Stimulated activated CD4-positive, alpha-beta T cell treated with anti-CD3 and anti-CD28 coated beads, Interleukin-15, amount 100 ng/mL, for 1 hour (primary cell): ENCODE measurements at places on chromosomes 11 and 22.

DNA sequence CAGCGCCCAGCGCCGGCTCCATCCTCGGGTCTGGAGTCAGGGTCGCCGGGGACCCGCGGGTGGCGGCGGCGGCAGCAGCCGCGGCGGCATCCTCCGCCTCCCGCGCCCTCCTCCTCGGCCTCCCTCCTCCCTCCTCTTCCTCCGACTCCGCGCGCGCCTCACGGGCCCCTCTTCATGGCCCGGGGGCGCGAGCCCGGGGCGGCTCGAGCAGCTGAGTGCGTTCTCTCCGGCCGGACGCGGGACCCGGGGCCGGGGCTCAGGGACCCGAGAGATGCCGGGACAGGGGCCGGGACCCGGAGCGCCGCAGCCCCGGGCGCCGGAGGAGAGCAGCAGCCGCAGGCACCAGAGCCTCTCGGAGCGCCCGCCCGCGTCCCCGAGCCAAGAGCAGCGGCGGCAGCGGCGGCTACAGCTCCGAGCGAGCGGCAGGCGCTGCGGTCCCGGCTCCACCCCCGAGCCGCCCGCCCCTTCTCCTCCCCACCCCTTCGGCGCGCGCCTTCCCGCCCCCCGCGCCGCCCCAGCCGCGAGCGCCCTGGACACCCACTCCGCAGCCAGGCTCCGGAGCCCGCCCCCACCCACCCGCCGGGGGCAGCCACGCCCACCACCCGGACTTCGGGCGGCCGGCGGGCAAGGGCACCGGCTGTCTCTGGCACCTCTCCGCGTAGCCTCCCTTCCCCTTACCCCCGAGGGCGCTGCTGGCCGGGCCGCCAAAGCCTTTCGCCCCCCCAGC lies at the start of gene CHST1:
Gene CHST1, minus strand, starts transcription at position 417 of the 727 bp plus-strand sequence. CDS start 14,699 bp downstream, outside the sequence.
- DNase-seq: no peak

GRCh38 chr11:60221692-60222091 lies 21.2 kb downstream of the MS4A4E start:
- DNase-seq: no peak

- DNase-seq: no peak
Measured at GRCh38 chr11:61684870-61685616, 4.9 kb downstream of the DAGLA start.

- no peak for DNase-seq
Measured at GRCh38 chr11:10550503-10551289, 9.7 kb upstream of the RNF141 start.

DNA sequence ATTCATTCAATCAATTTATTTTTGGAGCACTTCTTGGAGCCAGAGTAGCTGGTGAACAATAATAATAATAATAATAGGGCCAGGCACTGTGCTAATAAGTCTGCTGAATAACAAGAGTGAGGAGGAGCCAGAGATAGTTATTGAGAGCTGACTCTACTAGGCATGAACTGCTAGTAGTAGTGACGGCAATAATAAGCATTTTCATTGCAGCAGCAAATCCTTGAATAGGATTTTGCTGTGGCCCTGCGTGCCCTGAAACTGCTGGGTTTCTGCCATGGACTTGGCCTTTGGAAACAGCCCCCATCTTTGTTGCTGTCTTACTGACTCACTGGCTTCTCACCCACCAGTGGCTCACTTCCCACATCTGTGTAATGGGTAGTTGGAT lies 545.9 kb downstream of the MIAT start:
- no peak for DNase-seq

DNA sequence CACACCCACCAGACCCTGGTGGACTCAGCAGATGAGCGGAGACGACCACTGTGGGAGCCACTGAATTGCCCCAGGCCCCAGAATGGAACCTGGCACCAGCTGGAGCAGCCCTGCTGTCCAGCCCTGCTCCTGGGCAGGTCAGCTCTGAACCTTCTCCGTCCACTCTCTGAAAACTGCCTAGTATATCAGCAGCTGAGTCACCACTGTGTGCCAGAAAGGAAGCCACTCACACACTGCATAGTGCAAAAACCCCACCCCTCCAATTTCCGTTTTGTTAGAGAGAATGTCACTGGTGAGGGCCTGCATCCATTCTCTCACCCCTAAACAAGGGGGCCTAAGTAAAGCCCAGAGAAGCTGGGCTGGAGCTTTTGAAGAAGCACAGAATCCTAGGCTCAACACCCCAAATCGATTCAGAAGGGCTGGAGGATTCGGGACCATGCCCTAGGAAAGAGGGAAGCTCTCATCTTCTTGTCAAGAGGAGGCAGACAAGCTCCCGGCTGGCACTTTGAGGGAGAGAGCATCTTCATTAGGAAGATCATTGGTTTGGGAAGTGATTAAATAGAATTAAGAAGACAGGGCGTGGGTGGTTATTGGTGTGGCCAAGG lies 44.5 kb downstream of the GALNT18 start:
- no peak for DNase-seq

GRCh38 chr22:35638001-35638400 lies 10.2 kb upstream of the APOL6 start:
- DNase-seq: no peak

DNA sequence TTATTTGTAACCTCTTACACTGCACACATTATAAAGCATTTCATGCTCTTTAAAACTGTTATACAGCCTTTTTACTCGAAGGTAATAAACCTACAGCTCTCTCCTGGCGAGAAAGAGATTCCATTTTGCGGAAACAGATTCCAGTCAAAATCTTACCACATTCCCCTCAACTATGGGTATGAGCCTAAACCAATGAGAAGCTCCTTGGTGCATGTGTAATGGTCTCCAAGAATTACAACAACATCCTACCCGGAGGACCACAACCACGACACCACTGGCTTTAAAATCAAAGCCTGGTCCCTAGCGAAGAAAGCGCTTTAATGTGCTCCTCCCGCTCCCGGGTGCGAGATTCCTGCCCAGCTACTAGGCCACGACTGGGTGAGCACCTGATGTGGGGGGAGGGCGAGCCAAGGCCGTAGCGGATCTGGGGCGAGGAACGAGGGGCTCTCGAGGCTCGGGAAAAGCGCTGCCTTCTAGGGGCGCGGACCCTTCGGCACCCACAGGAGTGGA lies 821 bp downstream of the CELF1 start:
- no peak for DNase-seq

DNA sequence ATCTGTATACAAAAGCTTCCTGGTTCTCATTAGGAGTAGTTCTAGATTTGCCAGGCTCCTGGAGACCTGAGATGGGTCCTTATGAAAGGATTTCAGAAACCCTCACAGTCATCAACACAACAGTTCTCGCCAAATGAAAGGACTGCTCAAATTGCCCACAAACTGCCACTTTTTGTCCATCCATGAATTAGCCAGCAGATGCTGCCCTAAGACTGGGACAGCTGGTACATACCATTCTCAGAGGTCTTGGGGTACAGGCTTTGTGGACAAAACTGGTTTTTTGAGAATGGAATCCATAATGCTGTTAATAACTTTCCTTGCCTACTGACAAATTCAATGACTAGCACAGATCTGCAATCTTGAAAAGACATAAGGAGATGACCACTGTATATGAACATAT lies 23.4 kb upstream of the BDNF start:
- no peak for DNase-seq

DNA sequence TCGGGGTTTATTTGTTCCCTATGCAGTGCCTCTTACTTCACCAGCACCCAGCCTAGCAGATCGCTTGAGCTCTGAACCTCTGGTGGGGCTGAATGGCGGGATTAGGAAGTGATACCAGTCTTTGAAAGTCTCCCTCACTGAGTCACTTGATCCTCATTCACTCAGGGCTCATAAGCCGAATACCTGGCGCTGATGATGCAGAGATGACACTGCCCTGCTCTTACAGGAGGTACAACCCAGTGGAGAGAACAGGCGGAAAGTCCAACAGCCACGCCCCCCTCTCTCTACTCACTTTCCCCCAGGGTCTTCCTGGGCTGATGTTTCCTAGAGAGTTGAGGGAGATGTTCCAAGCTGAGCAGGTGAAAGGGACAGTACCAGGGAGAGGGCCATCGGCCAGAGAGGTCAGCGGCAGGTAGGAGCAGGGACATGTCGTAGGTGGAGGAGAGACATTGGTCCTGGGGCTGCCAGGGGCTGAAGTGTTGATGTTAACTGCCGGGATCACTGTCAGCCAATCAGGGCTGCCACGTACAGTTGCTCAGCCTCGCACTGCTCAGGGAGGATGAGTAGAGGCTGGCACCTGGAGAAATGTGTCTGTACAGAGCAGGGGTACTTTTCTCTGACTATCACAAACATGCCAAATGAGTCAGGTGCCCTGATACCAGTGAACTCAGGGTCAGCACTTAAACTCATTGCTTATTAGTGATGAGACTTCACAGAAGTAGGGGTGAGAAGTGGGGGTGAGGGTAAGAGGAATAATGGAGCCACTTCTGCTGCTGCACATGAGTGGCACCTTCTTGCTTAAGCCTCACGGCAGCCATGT lies 9.9 kb upstream of the APOBEC3A start:
- DNase-seq: no peak

GRCh38 chr22:49450498-49450897 lies 377.2 kb downstream of the BRD1 start:
- no peak for DNase-seq
